ENCODE measurements at places on chromosomes 2 and 18. TPM values are rescaled to one million over a fixed set of nuclear protein-coding genes. Genes with fewer than 3 reads are reported as not detected.

GRCh38 chr2:162473-163382, 101.1 kb downstream of the SH3YL1 start:
- DNase-seq = no peak

Gene CELF4
- 0.84 TPM for total RNA-seq

DNA sequence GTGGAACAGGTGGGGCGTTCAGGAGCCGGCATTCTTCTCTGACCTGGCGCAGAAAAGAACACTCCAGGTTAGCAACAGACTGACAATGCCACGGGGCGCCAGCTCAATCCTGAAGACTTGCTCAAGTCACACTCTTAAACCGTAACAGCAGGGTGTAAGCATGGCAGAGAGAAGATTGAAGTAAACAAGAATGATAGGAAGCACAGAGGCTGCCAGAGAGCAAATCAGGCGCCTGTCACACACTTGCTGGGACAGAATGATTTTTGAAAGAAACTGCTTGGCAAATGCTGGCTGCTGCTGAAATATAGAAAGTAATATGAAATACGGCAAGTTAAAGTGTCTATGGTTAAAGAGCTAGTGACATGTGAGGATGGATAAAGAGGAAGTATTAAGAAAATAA, 80.5 kb downstream of the MEP1B start:
- no peak for DNase-seq

DNA sequence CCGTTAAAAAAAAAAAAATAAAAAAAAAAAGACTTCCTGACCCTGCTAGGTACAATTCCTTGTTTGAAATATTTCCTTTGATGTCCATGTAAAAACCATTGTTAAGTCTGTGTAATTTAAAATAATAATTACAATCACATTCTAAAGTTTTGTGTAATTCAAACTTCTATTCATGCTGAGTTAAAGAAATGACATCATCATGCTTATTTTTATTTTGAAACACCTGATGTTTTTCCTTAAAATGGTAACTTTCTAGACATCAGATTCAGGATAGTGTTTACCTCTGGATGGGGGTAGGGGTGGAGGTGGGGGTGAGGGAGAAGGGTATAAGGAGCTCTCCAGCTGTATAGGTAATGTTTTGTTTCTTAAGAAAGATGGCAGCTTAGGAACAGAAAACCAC, 92.8 kb downstream of the ADCYAP1 start:
- no peak for DNase-seq

Gene SALL3
- total RNA-seq = not detected

DNA sequence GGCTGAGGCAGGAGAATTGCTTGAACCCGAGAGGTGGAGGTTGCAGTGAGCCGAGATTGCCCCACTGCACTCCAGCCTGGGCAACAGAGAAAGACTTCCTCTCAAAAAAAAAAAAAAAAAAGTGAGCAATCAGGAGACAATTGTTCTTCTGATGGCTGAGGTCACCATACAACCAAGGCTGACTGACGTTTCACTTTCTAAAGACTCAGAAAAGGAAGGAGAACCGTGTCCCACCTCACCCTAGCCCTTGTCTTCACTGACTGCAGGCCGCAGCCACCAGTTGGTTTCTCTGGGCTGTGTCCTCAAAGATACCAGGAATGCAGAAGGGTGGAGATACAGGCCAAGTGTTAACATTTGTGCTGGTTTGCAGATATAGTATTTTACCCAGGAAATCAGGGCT, 7.7 kb upstream of the SLC35F6 start:
- DNase-seq = no peak

Gene NTSR2
- total RNA-seq = not detected

DNA sequence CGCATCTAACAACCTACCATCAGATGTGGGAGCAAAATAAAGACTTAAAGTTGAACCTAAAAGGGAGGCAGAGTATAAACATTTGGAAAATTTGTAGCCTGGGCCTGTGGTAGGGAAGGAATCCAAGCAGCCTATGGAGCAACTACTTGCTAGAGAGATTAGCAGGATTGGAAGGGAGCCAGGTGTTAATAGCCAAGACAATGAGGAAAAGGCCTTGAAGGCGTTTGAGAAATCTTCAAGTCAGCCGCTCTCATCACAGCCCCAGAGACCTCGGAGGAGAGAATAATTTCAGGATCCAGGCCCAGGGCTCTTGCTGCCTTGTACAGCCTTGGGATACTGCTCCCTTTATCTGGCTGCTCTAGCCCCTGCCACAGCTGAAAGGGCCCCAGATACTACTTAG, 219.7 kb downstream of the THSD7B start:
- DNase-seq = no peak

GRCh38 chr2:161424891-161425727, 9.0 kb downstream of the TBR1 start:
- DNase-seq = no peak

DNA sequence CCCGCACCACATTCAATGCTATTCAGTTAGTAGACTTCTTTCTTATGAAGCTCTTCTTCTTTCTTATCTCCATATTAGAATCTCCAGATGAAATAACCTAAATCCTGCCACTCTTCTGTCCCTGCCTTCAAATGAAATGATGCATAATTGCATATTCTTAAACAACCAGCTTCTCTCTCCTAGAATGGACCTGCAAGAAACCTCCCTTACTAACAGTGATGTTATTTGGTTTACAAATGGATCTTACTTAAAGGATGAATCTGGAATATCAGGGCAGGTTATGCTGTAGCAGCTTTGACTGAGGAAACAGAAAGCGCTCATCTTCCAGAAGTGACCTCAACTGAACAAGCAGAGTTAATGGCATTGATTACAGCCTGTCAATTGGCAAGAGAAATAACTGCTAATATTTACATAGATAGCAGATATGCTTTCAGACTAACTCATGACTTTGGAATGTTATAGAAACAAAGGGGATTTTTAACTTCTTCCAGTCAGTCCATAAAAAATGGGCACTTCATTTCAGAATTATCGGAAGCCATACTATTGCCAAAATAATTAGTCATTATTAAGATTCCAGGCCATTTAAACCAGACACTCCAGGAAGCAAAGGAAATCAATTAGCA, 755.7 kb upstream of the HS6ST1 start:
- no peak for DNase-seq

Gene ANKRD23
- total RNA-seq = 6.3 TPM

DNA sequence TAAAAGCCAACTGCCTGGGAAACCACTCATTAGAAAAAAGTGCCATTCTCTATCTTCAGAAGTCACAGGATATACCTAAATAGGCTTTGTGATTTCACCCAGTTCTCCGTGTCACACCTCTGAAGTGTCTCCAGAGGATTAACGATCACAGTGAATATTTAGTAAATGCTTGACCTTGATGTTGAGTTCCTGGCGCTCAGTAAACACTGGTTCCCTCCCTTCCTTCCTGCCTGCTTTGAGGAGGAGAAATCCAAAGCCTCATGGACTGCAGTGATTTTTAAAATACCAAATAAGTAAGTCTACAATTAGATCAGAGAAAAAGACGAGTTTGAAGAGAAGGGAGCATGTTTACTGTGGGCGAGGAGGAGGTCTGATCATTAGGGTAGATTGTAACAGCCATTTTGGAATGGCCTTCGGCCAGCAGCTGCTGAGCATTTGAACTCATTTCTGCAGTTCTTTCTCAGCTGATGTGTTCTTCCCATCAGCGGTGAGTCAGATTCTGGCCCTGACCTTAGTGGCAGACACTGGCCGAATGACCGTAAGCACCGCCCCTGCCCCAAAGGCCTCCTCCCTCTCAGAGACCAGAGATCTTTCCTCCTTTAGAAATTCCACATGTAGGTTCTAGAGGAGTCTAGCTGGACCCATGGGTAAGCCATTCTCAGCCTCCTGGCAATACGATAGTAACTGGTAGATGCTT, 62.1 kb upstream of the SLC16A14 start:
- peak; percentile 79 for DNase-seq

GRCh38 chr2:73503992-73504570, 118.4 kb downstream of the ALMS1 start:
- no peak for DNase-seq

DNA sequence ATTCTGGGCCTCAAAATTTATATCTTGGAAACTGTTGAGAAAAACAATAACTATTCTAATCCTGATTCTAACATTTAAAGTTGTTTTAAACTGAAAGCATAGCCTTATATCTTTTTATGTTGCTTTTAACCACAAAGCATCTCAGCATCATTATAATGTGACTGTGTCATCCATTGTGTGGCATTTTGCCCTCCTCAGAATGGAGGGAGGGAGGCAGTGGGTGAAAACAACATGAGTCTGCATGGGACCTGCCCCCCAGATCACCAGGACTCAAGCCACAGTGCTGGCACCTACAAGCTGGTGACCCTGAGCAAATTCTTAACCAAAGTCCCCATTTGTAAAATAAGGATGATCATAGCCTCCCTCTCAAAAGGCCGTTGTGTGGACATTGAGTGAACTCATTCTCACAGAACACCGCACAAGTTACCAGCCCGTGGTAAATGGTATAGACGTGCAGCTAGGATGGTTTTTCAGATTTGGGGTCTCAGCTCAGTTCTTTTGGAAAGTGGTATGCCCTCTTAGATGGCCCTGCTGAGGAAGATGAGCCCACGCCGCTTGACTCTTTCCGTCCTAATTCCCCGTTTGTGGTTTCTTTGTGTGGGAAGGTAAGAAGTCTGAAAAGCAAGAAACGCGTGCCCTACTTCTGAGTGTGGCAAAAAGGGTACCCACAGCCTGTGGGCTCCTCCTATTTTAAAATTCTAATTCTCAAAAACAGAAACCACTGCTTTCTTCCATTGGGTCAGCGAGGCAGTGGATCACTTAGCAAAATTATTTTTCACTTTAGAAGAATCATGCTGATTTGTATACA, 305.0 kb upstream of the ID2 start:
- no peak for DNase-seq

Gene CRYBA2
- total RNA-seq = not detected

DNA sequence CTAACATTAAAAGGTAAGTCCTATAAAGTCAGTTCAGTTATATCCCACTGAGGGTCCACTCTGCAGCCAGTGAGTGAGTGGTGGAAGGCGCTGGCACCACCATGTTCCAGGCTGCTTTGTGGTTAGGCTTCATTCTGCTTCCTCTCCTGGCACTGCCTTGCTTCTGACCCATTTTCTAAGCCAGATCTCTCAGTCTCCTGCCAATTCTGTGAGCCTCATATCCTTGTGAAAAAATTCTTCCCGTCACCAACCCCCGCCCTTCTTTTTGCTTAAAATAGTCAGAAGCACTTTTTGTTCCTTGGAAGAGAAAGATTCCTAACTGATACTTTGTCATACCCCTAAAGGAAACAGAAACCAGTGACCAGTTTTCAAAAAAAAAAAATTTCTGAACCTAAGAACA, 139.8 kb upstream of the NCK2 start:
- no peak for DNase-seq

GRCh38 chr2:70947556-70948184, 12.0 kb downstream of the ATP6V1B1 start:
- no peak for DNase-seq

GRCh38 chr2:230991598-230991997, 4.3 kb upstream of the SPATA3 start:
- DNase-seq = no peak

DNA sequence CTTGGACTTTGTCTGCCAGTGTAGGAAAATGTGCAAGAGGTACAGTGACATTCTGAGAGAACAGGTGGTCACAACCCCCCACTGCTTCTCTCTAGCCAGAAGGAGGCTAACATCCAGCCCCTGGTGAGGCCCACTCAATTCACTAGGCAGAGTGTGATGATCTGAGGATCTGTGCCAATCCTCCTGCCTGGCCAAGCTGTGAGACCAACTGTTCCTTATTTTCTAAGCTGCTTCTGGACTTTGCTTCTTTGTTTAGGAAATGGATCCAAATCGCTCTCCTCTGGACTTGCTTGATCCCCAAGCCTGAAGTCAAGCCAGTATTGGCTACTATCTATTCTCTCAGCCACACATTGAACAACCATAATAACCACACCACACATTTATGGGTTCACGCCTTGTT, 202.8 kb downstream of the PIK3C3 start:
- no peak for DNase-seq

Gene BCS1L
- total RNA-seq = 26.4 TPM

DNA sequence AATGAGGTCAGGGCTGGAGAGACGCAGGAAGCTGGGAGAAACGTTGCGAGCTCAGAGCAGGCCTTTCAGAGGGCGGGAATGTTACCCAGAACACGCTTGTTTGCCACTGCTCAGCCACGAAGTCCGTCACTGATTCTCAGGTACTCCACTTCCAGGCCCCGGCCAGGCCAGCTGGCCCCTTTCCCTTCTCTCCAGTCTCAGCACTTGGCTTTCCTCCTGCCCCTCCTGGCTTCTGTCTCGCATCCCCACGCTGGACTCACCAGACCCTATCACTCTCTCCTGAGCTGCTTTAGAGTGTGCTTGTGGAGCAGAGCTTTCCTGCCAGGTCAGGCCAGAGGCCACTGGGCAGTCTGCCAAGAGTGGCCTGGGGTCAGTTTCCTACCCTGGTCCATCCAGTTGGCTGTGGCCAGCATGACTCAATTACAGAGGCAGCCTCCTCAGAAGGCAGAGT, 151.4 kb downstream of the TWIST2 start:
- peak; percentile 64 for DNase-seq

Gene HRH4
- 0.46 TPM for total RNA-seq

DNA sequence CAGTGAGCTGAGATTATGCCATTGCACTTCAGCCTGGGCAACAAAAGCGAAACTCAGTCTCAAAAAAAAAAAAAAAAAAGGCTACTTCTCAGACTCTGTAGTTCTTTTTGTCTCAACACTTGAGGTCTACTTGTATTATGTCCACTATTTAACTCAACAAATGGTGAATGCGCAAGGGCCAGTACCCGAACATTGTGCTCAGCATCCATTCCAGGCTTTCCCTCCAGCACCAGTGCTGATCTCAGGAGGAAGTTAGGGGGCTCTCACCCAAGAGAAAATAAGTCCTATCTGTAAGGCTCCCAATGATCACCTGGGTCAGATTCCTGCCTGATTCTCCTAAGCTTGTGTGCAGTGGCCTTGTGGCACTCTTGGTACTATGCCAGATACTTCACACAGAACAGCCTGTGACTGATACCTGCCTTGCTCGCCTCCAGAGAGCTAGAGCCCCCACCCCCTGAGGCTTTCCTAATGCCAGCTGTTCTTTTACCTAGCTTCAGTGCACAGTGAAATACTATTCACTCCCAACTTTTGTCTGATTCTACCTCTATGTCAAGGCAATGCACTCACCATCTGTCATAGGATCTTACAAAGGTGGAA, 74.9 kb downstream of the INO80D start:
- no peak for DNase-seq

GRCh38 chr2:98592565-98592964, 15.7 kb downstream of the COA5 start:
- no peak for DNase-seq

DNA sequence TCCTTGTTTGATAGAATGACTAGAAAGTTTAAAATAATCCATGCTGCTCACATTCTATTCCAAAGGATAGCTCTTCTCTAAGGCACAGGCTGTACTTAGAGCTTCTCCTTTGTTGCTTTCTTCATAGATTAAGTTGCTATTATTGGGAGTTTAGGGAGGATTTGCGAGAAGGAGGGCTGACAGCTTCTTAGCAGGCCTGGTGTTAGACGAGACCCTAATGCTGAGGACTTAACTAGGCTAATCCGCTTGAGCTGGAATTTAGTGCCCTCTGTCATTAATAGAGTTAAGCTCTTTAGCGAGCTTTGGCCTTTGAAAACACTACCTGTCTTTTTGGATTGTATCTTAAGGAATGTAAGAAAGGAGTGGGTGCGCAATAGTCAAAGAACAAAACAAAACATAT, 81.3 kb downstream of the MOGAT1 start:
- no peak for DNase-seq

- no peak for DNase-seq
These were observed 7.8 kb upstream of the ETAA1 start for GRCh38 chr2:67389286-67389685.

Gene GALM
- total RNA-seq = 19.7 TPM

Gene CNTNAP5
- total RNA-seq = not detected

Gene EGR4
- not detected for total RNA-seq

Gene PID1
- total RNA-seq = 25.1 TPM

Measured in spleen (tissue), 13 donors.